A673 (cell line): ENCODE measurements at places on chromosomes 2 and 18. TPM values are rescaled to one million over a fixed set of nuclear protein-coding genes. Genes with fewer than 3 reads are reported as not detected.

- DNase-seq: no peak
Observed at GRCh38 chr18:2089396-2089795, 481.9 kb downstream of the METTL4 start.

- DNase-seq: peak; percentile 31
Observed at GRCh38 chr2:121489284-121489683, 41.4 kb upstream of the RNU4ATAC start.

DNA sequence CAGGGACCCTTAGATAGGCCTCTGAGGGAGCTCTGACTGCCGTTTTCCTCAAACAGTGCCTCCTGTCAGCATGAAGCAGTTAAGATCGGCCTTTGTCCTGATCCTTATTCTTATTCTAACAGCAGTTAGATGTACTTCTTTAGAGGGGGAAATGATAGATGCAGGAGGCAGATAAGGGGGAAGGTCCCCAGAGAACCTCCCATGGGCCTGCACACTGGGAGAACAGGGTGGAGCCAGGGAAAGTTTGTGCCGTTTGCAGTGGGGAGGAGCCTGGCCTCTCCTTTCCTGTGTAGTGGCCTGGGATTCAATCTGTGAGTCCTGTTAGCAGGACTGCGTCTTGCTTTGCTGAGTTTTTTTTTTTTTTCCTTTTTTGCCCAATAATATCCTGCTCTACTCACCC, 7.9 kb upstream of the INPP4A start:
- peak; percentile 22 for DNase-seq

- DNase-seq: no peak
Observed at GRCh38 chr2:99735753-99736152, 245.9 kb upstream of the REV1 start.

DNA sequence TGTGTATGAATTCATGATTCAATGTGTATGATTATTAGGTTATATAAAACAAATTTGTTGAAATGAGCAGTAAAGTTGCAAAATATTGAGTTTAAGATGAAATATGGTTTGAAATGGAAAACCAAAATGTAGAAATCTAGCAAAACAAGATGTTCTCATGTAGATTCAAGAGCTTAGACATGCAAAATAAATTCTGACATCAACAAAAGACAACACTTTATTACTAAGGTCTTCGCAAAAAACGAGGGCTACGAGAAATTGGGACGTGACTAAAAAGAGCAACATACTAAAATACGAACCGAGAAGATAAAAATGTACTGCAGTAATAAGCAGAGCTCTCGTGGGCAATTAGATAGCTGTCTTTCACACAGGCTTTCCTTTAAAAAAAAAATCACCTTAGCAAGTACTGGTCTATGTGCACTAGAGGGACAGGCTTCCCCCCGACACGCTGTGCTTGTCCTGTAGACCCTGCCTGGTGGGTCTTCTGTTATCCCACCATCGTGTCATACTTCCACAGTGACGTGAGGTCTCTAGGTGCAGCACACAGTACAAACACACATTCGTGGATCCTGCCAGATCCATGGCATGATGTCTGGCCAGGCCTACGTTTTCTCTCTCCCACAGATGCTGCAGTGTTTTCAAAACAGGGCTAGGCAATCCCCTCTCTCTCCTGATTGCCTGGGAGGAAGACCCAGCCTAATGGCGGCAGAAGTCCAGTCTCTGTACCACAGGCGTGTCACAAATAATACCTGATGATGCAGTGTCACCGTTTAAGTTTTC, 240.8 kb downstream of the TCF4 start:
- no peak for DNase-seq

GRCh38 chr2:129857200-129857599, 122.3 kb upstream of the RAB6C start:
- no peak for DNase-seq

DNA sequence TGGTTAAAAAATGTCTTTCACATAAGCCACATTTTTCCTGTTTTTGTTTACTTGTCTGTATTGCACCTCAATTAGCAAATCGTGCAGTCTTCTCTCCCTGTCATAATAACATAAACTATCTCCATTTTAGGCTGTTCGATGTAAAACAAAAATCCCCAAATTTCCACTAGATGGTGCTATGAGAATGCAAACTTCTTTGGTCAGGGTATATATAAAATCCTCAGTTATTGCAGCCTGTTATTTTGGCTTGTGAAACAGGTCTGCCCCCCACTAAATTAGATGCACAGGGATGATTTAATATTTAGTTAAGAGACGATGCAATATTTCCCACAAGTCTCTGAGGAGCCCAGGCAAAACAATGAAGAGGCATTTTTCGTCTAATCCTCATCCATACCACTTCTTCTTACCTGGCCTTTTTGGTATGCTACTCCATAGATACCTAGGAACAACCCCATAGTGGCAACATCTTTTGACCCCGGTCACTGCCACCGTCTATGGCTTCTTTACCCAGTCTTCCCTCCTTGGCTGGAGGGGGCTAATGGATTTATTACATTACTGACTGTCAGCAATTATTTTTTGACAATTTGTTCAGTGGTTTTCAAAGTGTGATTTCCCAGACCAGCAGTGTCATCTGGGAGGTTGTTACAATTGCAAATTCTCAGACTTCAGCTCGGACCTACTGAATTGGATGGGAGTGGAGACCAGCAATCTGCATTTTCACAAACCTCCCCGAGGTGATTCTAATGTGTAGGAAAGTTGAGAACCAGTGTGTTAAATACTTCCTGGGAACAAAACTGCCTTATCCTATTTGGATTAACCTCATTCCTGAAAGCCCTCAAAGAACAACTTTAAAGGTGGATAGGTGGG, 117.4 kb upstream of the CWC22 start:
- DNase-seq: peak; percentile 81

GRCh38 chr2:38690499-38691420, 24.8 kb downstream of the GALM start:
- DNase-seq: no peak

DNA sequence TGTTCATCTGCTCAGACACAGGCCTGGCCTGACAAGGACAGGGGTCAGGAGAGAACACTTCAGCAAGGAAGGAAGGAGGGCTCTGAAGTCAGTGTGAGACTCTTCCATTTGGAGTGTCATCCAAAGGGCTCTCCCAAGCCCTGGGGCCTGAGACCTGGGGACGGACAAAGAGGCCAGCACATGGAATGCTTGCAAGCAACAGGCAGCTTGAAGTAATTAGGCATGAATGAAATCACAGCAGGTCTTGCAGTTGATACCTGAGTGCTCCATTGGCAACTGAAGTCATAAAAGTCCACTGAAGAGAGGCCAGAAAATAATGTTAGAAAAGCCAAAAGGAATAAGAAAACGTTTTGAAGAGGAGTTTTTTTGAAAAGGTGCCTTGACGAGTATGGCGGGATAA, 231.7 kb downstream of the VAPA start:
- no peak for DNase-seq

GRCh38 chr2:168568476-168569267, 112.6 kb downstream of the CERS6 start:
- DNase-seq: no peak

DNA sequence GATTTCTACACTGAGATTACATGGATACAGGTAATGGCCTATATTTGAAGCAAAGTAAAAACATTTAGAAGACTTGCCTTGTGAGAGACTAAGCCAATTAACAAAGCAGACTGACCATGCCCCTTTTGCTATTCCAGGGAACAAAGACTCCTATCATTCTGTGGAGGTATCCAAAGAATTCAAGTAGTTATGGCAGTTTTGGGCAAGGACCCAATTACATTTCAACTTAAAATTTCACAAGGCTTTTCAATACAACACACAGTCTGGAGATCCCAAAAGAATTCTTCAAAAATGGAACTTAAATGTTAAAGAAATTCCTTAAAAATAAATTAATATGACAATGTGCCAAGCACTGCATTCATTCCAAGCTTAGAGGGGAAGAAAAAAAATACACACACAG, 109.2 kb upstream of the CHRNA1 start:
- no peak for DNase-seq

Gene NAT8
- not detected in 2 replicates for total RNA-seq

Gene RAB12
- 34.7 and 35.1 TPM in 2 replicates for total RNA-seq

Gene TCF7L1
- total RNA-seq: 21.9 and 29.3 TPM in 2 replicates

Gene SMARCAL1
- total RNA-seq: 20.7 and 21.4 TPM in 2 replicates

Gene COL4A4
- 0.11 TPM in 1 of 2 replicates, not detected in the other for total RNA-seq

Gene IL1R2
- not detected in 2 replicates for total RNA-seq
